ENCODE measurements at places on chromosomes 5 and 9.
A peak's percentile ranks its signal among the peaks of the same experiment; 100 is the strongest.

- no peak for DNase-seq
Observed at GRCh38 chr5:95826949-95827891, 4.7 kb upstream of the GLRX start.

GRCh38 chr9:113349445-113350094 lies at the start of gene BSPRY:
BSPRY (plus strand) TSS chr9:113349541; CDS start chr9:113349580, 39 bp downstream.
- DNase-seq: no peak

GRCh38 chr9:87537625-87538024 lies 40.0 kb downstream of the DAPK1 start:
- no peak for DNase-seq

DNA sequence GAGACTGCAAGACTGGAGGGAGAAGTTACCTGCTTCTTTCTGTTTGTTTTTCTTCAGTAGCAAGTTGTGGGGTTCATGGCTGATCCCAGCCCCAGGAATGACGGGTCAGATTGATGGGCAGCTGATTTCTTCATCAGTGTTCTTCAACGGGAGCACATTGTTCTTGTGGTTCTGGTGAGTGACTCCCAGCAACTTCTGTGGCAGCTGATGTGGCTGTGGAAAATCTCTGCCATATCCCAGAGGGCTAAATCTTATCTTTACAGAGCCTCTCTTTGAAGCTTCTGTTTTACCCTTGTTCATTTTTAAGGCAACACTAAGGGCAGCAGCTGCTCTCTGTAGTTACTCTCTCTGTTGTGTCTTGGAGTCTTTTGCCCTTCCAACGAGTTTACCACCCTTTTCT lies 710.3 kb downstream of the PRELID2 start:
- DNase-seq: no peak

GRCh38 chr5:57311251-57311650 lies 137.4 kb downstream of the GPBP1 start:
- DNase-seq: no peak

DNA sequence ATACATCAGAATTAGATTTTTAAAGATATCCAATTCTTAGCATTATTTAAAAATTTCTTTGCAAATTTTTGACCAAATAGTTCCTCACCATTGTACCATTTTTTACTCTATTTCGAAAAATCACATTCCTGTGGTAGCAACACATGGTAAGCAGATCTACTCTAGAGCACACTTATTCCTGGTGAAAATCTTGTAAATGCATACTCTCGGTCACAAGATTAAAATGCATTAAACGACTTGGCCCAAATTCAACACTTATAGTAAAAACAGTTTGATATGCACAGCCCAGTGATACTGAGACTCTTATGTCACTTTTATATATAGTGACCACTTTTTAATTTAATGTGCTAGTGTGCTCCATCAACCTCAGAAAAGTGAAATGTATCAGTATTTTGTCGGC lies 208.8 kb upstream of the TARS1 start:
- DNase-seq: no peak

- DNase-seq: no peak
Observed at GRCh38 chr5:173653822-173654523, 37.5 kb upstream of the BOD1 start.

GRCh38 chr9:121692606-121693387 lies 41.4 kb downstream of the DAB2IP start:
- no peak for DNase-seq

GRCh38 chr9:80070071-80070742 lies 498.4 kb downstream of the TLE4 start:
- DNase-seq: no peak

- DNase-seq: no peak
Observed at GRCh38 chr5:157370967-157371366, 89.0 kb upstream of the NIPAL4 start.

GRCh38 chr9:6787793-6788161 lies 30.0 kb downstream of the KDM4C start:
- no peak for DNase-seq

- DNase-seq: no peak
Observed at GRCh38 chr5:135433681-135434426, 13.3 kb downstream of the DCANP1 start.

DNA sequence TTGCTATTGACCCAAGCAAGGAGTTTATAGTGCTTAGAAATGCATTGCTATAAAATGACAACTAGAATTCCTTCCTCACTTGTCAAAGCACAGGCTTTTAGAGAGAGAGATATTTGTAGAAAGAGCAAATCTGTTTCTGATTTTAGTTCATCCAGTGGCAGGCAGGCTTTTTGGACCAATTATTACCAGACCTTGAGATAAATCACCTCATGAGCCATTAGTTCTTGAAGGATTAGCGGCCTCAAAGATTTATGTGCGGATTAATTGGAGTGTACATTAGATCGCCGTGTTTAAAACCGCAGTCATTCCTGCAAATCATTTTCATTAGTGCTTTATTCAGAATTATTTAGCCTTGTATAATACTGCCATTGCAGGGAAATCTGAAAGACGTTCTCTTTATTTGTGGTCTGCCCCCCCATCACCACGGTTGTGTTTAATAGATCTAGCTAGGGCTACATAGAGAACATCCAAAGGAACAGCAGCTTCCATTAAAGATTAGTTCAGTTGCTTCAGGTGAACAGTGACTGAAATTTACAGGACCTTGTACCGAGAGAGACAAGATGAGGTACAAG lies 28.8 kb upstream of the TJP2 start:
- DNase-seq: no peak

GRCh38 chr9:120765910-120766425 lies 27.2 kb downstream of the FBXW2 start:
- DNase-seq: no peak

DNA sequence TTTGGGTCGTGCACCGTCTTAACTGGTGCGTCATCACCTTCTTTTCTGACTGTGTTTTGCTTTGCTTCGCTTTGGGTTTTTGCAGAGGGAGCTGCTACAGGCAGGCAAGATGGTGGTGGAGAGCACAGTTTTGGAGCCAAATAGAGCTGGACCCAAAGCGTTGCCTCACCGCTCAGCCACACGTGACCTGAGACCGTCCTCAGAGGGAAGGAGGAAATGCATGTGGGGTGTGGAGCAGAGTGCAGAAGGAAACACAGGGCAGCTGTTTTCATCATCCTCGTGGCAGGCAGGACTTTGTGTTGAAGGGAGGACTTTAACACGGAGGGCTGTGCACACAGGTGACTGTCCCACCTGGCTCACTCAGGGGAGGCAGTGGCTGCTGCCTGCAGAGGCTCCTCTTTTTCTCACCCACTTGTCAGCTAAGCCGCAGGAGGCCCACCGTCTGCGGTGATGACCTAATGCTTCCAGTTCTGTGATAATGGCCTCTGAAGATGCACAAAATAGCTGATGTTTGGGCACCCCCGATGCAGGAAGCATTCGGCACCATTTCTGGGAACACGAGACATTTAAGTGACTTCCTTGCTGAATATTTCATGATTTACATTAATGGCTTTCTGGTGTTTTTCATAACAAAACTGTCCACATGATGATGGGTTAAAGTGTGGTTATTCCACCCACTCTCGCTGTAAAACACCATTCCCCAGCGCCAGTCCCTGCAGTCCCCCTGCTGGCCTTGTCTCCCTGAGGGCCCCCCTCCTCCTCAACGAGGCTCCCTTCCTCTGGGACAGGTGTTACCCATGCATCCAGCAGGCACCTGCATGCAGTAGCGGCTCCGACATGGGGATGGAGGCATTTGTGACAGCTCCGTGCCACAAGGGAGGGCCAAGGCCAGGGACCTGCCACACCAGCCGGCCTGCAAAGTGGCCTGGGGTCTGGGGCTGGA lies 12.4 kb upstream of the UBAC1 start:
- DNase-seq: no peak

DNA sequence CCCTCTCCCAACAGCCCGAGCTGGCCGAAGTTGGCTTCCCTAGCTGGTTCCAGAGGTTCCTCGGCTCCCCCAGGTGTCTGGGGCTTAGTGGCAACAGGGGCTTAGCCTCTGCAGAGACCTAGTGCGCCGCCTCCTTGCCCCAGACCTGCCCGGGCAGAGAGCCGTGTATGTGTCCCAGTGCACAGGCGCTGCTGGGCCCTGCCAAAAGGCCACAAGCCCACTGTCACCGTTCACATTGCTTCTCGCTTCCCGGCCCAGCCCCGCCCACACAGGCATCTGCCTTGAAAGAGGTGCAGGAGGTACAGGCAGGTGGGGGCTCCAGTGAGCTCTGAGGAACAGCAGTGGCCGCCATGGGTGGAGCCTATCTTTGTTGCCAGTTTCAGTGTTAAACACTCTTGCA lies 2.5 kb upstream of the CACFD1 start:
- DNase-seq: no peak

DNA sequence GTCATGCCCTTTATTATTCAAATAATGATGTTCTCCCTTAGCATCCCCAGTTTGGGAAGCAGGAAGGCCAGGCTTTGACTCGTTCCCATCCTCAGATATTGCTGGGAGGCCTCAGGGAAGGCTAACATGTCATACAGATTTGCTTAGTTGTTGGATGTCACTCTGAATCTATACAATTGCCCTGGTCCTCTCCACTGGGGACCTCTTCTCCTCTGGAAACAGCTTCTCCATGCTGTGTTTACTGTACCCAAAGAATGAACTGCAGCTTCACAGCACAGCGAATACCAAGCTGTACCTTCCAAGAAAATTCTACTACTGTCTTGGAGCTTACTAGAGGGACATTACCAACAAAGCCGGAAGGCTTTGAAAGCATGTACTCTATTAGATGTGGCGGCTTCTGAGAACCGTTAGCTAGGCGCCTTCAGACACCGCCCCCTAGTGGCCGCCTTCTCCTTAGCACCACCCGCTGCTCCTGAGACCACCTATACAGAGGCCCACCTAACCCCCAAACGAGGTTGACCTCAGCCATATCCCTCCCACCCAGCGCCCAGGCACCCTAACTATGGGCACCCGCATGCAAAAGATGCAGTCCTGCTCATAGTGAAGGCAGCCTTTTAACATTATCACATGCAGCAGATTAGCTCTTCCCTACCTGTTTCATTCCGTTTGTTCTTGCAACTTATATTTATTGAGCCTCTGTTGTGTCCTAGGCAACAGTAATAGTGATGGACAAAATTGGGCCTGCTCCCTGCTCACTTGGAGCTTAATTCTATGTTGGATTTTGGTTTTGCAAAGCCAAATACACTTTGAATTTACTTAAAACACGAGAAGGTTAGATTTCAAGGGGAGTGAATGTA lies 34.9 kb upstream of the FOXI1 start:
- no peak for DNase-seq

DNA sequence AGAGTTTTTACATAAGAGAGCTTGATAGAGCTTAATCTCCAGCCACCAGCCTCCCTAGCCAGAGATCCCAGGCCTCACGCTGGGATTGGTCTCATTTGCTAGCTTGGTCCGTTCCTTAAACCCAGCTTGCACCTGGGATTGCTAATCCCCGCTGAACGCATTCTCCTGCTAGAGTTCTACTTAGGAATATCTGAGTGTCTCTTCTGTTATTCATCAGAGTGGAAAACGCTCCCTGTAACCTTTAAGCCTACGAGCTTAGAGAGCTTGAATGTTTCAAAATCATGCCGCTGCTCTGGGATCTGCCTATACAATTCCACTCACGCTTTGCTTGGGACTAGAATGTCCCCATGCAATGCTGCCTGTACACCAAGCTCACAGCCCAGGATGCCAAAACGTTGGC lies 201.8 kb downstream of the NSG2 start:
- no peak for DNase-seq

DNA sequence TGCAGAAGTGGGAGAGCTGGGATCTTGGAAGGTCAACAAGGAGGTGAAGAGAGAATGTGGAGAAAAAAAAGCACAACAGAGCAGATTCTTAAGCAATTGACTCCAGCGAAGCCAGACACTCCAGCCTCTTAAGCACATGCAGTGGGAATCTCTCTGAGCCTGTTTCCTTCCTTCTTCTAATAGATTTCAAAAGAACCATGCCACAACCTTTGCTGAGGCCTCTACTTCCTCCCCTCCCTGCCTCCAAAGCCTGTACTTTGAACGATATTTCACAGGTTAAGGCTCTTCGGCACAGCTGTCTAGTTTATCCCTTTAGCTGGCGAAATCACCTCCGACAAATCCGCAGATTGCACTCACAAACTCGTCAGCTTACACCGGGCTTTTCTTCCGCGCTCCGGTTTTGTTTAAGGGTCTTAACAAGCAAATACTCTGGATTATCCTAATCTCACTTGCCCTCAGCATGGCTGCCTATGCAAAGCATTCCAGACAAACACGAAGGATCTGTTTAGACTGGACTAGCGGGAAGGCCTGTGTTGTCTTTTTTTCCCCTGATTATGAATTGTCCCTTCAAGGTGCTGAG lies 211.6 kb upstream of the PANK3 start:
- DNase-seq: peak; percentile 53

DNA sequence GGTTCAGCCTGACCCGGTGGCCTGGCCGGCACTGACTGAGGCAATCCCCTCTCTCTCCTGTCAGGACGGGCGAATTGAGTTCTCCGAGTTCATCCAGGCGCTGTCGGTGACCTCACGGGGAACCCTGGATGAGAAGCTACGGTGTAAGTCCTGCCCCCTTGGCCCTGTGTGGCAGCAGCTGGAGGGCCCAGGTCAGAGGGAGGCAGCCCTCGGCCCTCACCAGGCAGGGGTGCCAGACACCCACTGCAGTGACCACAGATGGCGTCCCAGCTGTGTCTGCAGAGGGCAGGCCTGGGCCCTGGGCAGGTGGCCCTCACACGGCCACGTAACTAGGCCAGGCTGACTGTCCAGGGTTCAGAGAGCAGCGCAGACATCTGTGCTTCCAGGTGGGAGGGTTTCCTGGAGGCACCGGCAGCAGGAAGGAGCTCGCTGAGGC lies 45.9 kb upstream of the HMCN2 start:
- DNase-seq: no peak

GRCh38 chr9:129810788-129811187 lies 7.8 kb downstream of the TOR1B start:
- no peak for DNase-seq

DNA sequence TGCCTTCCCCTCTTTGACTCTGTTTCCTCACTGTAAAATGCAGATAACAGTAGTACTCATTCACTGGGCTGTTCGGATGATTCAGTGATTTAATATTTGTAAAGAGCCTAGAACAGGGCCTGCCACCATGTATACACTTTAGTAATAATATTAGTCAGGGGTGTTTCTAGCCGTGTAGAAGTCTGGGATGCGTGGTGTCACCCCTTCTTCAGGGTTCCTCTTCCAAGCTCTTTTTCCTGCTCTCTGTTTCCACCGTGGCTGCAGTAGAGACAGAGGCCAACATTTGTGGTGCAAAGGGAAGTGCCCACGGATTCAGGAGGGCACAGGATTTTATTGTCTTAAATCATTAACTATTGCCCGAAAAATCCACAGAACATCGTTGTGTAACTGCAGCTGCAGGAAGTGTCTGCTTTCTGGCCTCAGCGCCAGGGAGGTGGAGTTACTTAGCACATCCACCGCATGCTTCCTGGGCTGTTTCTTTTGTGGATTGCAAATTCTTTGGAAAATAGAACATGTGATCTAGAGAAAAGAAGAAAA lies 61.7 kb downstream of the TRIO start:
- DNase-seq: no peak

- DNase-seq: no peak
Observed at GRCh38 chr9:120918931-120919842, 7.4 kb downstream of the TRAF1 start.

DNA sequence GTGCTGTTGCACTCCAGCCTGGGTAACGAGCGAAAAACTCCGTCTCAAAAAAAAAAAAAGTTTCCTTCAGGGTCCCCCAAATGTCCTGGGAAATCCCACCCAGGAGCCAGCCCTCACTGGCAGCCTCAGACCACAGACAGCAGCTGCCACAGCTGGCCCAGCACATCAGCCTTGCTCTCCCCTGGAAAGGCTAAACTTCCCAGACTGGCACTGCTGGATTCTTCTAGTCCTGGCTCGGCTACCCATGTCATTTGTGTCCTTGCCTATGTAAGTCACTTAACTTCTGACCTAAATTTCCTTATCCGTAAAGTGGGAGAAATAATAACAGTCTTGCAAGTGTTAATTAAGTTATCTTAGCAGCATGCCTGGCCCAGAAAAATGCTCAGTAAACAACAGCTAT lies 8.6 kb upstream of the PRRC2B start:
- no peak for DNase-seq
